KBM-7 (cell line): ENCODE measurements at places on chromosomes 3 and 15.
A peak's percentile ranks its signal among the peaks of the same experiment; 100 is the strongest.

GRCh38 chr3:132134611-132135010 is 99.8 kb upstream of the CPNE4 start:
- DNase-seq = no peak

DNA sequence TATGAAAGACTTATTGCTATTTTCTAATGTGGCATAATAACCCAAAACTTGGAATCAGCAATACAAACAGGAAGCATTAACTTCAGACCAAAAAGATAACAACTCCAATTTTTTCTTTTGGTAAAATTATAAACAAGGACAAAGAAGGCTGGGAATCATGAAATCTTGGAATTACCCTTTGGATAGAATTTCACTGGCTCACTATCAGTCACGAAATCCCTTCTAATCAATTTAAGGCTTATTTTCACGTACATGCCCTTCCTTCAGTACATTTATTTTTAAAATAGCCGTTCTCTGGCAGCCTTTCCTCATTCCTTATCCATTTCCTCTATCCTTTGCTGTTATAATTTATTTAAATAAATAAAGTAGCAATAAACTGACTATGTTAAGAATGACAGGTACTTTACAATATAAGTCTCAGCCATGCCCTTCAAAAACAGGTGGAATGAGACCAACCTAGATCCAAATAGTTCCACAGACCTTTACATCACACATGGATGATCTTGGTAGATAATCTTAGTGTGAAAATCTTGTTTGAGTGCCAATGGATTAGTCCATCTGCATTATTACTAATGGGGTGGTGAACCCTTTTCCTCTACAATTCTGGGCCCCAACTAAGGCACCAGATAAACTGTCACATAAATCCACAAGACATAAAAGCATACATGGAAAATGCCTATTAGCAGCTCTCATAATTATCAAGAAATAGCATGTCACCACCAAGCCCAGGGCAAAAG is 38.9 kb downstream of the ABI3BP start:
- DNase-seq = no peak

- DNase-seq = peak; percentile 61
Observed at GRCh38 chr3:17258823-17259436, 374.2 kb downstream of the PLCL2 start.

DNA sequence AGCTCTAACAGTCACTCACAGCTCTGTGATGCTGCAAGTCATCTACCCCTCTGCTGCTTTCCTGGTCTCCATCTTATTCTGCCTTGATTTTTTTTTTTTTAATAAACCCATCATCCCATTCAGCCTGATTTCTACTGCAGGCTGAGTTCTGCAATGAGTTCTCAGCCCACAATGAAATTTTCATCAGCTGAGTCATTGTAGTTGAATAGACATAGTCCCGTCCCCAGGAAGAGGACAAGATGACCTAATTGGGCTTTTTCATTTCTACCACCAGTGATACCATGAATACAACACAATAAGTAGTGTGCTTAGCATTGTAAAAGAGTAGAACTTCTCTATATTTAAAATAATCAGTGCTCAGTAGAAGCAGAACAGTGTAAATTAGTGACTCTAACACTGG is 59.3 kb downstream of the C3orf85 start:
- DNase-seq = no peak

DNA sequence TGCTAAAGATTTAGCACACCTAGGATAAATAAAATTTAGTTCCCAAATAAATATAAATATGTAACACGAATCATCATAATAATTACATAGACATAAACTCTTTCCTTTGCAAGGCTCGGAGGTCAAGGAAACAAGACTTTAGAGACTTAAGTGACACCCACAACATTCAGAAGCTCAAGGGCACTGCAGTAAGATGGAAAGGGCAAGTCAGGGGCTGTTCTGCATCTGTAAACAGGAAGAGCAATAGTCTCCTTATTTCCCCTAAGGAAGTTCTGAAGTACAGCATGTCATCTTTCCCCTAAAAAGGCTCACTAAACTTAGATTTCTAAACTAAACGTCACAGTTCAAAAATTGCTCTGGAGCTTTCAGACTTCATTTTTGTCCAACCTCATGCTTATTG is 26.9 kb upstream of the KBTBD8 start:
- no peak for DNase-seq

DNA sequence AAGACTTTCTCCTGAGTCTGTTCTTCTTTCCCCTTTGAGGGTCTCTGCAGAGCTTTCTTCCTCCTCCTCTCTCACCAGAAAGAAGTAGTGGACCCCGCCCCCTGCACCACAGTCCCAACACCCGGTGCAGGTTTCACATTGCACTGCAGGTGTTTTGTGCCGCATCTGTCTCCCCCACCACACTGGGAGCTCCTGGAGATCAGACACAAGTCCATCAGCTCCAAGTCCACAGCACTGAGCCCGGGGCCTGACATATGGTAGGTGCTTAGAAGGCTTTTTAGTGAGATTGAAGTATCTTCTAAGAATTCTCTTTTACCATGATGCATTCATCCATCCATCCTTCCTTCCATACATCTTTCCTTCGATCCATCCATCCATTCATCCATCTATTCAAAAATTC is 9.8 kb downstream of the STRA6 start:
- no peak for DNase-seq

- DNase-seq = no peak
Observed at GRCh38 chr15:95503107-95503506, 827.4 kb upstream of the NR2F2 start.

GRCh38 chr3:61699622-61700021 is 138.3 kb downstream of the PTPRG start:
- DNase-seq = no peak

GRCh38 chr3:109187390-109187789 is 50.9 kb downstream of the C3orf85 start:
- DNase-seq = no peak

- no peak for DNase-seq
Observed at GRCh38 chr15:60691508-60692047, 212.6 kb upstream of the ICE2 start.

- no peak for DNase-seq
Observed at GRCh38 chr15:83503595-83504364, 56.6 kb downstream of the SH3GL3 start.

DNA sequence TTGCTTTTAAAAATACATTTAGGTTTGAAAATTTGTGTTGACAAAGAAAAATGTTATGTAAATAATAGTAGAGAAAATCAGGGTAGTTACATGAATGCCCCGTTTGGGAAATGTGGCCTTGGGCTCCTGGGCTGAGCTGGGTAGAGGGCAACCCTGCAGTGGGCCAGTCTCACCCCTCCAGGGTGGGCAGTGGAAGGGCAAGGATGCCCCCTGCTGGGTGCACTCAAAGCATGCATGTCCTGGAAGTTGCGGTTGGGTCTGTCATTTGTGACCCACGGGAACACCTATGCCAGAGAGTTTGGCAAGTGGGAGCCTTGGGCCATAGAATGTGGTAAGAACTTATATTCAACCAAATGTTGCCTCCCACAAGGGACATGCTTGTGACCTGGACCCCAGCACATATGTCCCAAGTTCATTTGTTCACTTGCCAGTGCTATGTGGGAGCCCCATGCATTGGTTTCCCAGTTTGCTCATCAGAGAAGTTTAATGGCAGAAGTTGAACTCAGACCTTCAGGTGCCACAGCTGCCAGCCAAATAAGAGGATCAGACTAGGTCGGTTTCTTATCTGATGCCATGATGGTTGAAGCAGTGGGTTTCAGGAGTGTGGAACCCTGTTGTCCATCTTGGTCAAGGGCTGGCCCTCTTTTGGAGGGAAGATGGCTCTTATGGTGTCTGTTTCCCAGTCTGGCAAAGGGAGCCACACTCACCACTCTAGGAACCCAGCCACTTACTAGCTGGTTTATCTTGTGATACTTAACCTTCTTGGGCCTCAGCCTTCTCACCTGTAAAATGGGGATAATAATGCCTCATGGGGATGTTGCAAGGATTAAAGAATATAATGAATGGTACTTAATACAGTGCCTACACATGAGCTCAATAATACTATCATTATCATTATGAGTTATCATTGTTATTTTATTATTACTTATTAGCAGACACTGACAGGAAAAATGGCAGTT is 2.5 kb upstream of the PLCB2 start:
- DNase-seq = peak; percentile 84

DNA sequence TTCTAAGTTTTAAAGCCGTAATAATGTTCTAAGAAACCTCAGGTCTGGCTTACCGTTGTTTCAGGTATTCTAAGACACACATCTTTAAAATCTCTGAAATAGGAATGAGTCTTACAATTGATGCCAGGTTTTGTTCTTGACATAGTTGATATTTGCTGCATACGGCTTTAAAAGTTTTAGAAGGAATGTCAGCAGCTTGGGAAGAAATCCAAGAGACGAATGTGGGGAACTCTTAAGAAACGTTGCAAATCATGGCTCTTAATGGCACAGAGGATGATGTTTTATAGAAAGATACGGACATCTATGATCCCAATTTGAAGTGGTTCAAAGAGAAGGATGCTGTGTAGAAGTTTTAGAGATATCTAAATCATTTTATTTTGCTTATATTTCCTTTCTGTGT is 11.5 kb downstream of the NUDT16 start:
- DNase-seq = no peak

DNA sequence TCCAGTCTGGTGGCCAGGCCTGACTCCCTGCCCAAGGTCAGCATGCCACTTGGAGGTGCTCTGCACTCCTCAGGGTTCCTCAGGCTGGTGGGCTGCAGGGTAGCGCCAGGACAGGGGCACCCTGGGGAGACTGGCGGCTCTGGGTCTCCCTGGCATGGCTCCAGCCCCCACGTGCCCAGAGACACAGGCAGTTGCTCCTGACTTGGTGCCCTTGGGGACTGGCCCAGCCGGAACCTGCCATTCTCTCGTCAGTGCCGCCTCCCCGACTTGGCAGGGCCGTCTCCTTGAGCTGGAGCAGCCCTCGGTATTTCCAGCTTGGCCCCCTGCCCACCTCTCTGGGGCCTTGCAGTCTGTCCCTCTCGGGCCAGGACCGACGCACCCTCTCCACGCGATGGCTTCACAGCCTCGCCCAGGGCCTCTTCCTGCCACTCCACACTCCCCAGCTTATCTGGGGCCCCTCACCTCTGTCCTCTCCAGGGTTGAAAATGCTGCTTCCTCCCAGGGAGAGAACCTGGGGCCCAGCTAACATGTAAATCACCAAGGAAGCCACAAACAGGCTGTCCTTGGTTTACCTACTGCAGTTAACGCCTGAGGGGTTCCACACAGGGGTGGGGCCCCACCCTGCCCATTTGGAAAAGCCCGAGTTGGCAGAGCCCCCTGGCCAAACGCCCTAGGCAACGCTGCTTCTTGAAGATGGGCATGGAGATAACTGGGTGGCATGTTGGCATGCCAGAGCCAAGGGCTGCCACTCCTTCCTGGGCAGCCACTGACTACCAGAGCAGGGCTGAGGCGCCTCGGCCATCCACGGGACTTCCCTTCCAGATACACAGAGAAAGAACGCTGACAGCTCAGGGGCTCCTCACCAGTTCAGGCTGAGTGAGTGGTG is 61.4 kb downstream of the SMAD6 start:
- no peak for DNase-seq

- DNase-seq = no peak
Observed at GRCh38 chr3:159513867-159514380, 474.7 kb upstream of the IL12A start.

DNA sequence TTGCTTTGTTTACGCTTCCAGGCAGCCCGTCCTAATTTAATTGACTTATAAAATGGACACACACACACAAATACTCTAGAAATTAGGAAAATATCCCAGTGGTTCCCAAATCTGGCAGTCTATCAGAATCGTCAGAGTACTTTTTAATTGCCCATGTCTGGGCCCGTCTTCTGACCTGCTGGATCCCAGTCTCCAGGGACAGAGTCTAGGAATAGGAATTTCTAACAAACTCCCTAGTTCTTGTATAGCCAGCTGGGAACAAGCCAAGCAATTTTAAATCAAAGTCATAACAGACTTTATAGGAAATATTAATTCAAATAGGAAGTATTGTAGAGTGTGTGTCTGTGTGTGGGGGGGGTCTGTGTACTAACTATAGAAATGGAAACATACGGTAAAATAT is 33.4 kb downstream of the LDHAL6B start:
- DNase-seq = no peak

DNA sequence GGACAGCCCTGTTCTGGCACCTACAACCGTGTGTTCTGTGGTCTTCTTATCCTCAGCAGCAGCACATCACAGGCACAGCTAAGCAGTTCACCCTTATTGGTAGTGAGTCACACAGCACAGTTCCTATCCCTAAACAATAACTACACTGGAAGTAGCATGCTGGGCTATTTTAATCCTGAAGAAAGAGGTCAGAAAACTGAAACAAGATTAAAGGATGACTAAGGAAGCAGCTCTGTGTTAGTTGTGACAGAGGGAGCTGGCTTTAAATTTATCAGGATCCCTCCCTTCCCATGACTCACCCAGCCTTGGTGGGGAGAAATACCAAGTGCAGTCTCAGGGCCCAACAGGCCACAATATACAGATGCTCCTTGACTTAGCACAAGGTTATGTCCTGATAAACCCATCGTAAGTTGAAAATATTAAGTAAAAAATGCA is 144.3 kb downstream of the ERC2 start:
- DNase-seq = no peak

DNA sequence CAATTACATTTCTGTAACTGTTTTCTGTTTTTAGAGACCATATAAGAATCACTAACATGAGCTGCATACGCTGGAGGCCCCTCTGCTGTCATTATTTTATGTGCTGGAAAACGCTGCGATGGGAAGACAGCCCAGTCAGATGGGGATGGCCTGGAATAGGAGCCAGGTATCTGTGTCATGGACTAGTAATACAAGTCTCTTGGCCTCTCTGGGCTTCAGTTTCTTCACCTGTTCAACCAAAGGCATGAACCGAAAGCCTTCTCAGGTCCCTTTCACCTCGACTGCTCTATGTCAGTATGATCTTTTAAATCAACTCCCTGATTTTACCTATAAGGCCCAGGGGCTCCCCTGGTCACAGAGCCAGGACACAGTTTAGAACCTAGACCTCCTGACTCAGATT is 14.6 kb upstream of the RFTN1 start:
- DNase-seq = no peak

- no peak for DNase-seq
Observed at GRCh38 chr3:47443611-47443995, 32.1 kb downstream of the SCAP start.
